Naive thymus-derived CD4-positive, alpha-beta T cell (primary cell): ENCODE measurements at places on chromosomes 6 and 20. TPM values are rescaled to one million over a fixed set of nuclear protein-coding genes. Genes with fewer than 3 reads are reported as not detected.

DNA sequence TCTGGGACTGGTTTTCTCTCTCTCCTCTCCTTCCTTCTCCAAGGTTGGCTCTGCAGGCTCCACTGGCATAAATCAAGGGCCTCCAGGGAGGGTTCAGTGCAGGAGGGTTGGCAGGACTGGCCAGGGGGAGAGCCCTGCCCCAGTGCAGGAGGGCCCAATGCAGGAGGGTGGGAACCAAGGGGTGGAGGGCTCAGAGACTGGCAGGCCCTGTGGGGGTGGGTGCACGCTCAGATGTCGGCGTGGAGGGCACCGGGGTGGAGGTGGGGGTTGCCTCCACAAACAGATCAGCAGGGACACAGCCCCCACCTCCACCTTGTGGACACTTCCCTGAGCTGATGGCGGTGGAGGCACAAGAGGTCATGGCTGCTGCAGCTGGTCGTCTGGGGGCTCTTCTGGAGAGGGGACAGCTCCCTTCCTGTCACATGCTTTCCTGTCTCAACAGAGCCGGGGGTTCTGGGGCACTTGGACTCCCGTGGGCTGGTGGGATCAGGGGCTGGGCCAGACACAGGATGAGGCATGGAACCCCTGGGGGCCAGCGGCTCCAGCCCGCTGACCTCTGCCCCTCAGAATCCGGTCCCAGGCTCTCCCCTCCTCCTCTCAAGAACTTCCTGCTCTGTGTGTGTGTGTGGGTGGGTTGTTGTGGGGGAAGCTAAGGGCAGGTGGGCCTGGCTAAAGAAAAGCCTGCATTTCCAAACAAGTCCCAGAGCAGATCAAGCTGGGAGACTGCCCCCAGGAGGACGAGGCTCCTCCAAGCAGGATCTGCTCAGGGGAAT, 2.7 kb upstream of the ABHD16B start:
- H3K36me3 ChIP-seq: no peaks in the 10 kb centered on the region
- H3K4me1 ChIP-seq: peaks cover 19% of the 10 kb centered on the region
- no peaks in the 10 kb centered on the region for H3K27me3 ChIP-seq
- DNase-seq: no peak

GRCh38 chr20:40786336-40786735, 97.3 kb upstream of the MAFB start:
- no peaks in the 10 kb centered on the region for H3K27me3 ChIP-seq
- no peaks in the 10 kb centered on the region for H3K4me1 ChIP-seq
- no peak for DNase-seq
- H3K27ac ChIP-seq: no peak overlapping the region

GRCh38 chr20:25284131-25284601, 36.3 kb downstream of the PYGB start:
- no peaks in the 10 kb centered on the region for H3K27me3 ChIP-seq
- no peak overlapping the region for H3K27ac ChIP-seq
- peaks cover 7% of the 10 kb centered on the region for H3K36me3 ChIP-seq
- no peak overlapping the region for H3K4me3 ChIP-seq

GRCh38 chr6:24193364-24193763, 67.3 kb downstream of the NRSN1 start:
- no peak for DNase-seq
- H3K36me3 ChIP-seq: no peaks in the 10 kb centered on the region
- H3K27me3 ChIP-seq: no peaks in the 10 kb centered on the region

- H3K4me1 ChIP-seq: no peaks in the 10 kb centered on the region
- no peak overlapping the region for H3K27ac ChIP-seq
- H3K36me3 ChIP-seq: no peaks in the 10 kb centered on the region
- H3K27me3 ChIP-seq: no peaks in the 10 kb centered on the region
- H3K4me3 ChIP-seq: no peak overlapping the region
Observed at GRCh38 chr20:60292001-60292520, 333.8 kb downstream of the CDH26 start.

DNA sequence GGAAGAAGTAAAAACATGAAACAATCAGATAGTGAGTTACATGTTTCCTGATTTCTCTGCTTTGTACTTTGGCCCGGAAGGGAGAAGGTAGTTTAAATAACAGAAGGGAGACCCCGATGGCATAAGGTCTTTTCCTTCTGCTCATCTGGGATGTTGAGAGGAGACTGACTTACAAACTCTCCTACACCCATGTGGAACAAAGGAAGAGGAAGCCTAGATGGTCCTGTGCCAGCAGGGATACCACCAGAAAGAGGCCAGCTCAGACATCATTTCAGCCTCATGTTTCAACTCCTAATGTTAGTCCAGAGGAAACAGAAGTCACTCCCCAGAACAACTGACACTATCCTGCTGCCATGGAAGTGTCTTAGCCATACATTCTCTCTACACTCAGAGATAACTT, 250.7 kb upstream of the NOX3 start:
- no peak overlapping the region for H3K4me3 ChIP-seq
- H3K36me3 ChIP-seq: no peaks in the 10 kb centered on the region
- DNase-seq: no peak
- no peaks in the 10 kb centered on the region for H3K4me1 ChIP-seq

SS18L1 gene
- total RNA-seq: 26.7 TPM

PCSK2 gene
- not detected for total RNA-seq

ANKEF1 gene
- total RNA-seq: 2.7 and 2.8 TPM in 2 replicates

FAXC gene
- total RNA-seq: 0.28 TPM in 1 of 2 replicates, not detected in the other
